Epithelial cell of prostate (primary cell): ENCODE measurements at places on chromosomes 6 and 20.

DNA sequence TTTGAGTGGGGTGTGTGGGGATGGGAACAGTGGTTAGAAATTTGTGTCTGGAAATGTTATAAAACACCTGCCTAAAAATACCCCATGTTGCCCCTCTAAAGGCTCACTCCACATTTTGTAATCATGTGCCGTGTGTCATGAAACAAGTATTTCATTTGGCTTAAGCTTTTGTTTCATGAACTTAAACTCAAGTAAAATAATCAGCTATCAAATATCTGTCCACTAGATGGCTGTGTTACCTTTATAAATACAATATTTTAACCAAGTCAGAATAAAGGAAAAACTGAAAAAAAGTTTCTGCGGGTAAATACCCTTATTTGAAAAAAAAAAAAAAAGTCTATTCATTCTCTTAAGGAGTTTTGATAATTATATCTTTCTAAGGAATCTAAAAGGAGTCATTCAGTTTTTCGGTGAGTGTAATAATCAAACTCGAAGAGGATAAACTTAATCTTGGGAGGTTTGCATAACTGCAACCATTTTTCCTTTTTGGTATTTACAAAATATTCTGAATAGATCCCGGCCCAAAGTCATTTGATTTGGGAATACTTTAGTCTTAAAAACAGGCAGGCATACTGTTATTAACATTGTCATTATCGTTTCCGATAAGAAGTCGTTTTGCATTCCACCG is 29.9 kb upstream of the MTRF1L start:
- no peak for DNase-seq

DNA sequence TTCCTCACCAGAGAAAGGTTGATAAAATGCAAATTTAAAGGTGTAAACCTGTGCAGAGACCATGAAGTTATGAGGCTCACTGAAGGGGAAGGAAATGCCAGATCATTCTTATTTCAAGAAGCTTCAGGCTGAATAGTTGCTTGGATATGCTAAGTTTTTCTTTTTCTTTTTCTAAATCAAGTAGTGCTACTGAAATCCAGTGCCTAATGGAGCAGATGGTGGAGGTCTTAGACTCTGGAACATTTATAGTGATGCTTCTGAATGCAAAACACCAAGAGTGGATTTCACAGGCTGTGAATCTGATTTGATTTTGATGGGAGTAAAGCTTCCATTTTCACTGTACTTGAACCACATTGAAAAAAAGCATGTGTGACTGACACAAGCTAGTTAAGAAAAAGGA is 151.2 kb upstream of the BEND3 start:
- DNase-seq: no peak

DNA sequence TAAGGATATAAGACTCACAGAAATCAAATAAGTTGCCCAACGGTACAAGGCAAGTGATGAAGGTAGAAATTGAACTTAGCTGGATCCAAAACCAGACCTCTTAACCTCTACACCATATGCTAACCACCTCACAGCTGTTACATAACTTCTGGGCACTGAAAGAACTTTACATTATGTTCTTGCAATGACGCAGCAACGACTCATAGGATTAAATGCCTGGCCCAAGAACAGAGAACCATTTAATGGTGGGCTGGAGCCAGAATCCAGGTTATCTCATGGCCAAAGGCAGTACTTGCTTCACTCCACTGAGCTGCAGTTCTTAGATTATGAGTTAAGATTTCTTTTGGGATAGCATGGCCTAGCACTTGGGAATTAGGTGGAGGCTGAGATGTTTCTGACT is 4.4 kb downstream of the TRMT6 start:
- DNase-seq: peak; percentile 34

DNA sequence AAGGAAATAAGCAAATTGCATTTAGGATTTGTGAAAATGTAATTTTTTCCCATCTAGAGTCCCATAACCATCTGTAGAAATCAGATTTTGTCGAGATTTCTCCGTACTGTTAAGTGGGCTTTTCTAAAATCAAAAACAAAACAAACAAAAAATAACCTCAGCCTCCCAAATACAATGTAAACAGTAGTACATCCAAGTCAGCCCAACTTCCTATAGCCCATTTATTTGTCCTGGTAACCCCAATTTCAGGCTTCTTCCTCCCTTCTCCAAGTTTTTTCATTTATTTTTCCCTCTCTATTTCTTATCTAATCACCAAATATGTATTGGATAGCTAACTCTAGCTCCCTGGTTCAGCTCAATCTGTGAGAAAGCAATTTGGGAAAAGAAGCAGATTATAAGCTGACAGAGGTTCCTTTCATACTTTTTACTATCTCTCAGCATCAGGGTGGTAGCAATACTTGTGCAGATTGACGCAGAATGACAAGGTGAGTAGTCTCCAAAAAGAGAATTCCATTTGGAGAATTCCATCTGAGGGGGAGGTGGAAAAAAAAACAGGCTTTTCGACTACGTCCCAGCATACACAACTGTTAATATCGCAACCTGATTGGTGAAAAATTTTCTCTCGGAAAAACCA is 132.6 kb upstream of the BTN3A2 start:
- DNase-seq: no peak

- DNase-seq: no peak
Measured at GRCh38 chr6:134026597-134026996, 25.8 kb downstream of the SLC2A12 start.

GRCh38 chr20:1951436-1952115 is 42.3 kb downstream of the PDYN start:
- DNase-seq: no peak

GRCh38 chr6:110440026-110440425 is 24.7 kb upstream of the DDO start:
- no peak for DNase-seq

- DNase-seq: no peak
Measured at GRCh38 chr6:84019141-84019841, 14.3 kb upstream of the MRAP2 start.

GRCh38 chr6:6697620-6698019 is 109.1 kb downstream of the LY86 start:
- DNase-seq: no peak

- no peak for DNase-seq
Measured at GRCh38 chr20:63737945-63738686, 1.5 kb upstream of the SLC2A4RG start.

DNA sequence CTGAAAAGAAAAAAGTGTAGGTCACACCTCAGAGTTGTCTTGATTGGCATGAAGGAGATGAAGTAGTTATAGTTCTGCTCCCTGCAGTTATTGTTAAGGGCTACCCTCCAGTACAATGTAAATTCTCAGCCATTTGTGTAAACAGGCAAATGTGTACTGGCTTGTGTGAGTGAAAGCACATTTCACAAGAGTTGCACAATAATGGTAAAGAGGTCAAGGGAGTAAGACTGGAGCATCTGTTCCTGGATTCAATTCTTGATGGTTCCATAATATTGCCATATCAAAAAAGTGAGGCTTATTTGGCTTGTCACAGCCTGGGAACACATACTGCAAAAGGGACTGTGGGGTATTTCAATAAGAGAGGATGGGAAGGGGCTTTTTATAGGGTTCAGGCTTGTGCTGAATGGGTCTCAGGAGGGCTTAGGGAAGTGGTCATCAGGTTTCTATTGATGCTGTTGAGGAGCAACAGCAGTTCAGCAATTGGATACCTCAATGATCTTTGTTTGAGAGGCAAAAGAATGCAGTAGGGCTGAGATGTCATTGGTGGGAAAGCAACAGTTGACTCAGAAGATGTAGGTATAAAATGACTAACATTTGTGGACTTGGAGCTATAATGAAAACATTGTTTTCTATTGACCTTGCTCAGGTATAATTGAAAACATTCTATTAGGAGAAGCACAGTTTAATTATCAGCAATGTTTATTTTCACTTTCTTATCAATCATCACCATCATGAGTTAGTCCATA is 402.6 kb downstream of the BCKDHB start:
- peak; percentile 40 for DNase-seq

- no peak for DNase-seq
Measured at GRCh38 chr20:48489656-48490055, 338.1 kb downstream of the PREX1 start.

GRCh38 chr20:9889270-9889981 is 50.5 kb upstream of the PAK5 start:
- DNase-seq: no peak

DNA sequence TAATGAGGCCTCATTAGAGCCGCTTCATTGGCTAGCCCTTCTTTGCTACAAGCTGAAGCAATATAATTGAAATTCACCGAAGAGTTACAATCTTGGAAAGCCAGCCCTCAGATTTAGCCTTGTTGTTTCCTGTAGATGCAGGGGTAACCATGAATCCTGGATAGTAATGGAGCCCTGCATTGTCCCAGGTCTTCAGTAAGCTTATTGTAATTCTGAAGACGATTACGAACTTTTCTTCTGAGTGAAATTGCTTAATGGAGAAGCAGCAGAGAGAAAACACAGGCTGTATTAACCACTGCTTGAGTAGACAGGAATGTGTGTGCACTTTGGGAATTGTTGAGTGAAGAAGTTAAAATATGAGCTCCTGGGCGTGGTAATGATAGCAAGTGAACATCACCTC is 26.3 kb upstream of the NAA20 start:
- no peak for DNase-seq

- no peak for DNase-seq
Measured at GRCh38 chr6:168601111-168601510, 160.1 kb downstream of the SMOC2 start.

- no peak for DNase-seq
Measured at GRCh38 chr6:74642101-74642500, 563.8 kb downstream of the COL12A1 start.

GRCh38 chr6:168791917-168792316 is 350.9 kb downstream of the SMOC2 start:
- no peak for DNase-seq

- DNase-seq: no peak
Measured at GRCh38 chr6:112150363-112150762, 63.0 kb downstream of the FAM229B start.

DNA sequence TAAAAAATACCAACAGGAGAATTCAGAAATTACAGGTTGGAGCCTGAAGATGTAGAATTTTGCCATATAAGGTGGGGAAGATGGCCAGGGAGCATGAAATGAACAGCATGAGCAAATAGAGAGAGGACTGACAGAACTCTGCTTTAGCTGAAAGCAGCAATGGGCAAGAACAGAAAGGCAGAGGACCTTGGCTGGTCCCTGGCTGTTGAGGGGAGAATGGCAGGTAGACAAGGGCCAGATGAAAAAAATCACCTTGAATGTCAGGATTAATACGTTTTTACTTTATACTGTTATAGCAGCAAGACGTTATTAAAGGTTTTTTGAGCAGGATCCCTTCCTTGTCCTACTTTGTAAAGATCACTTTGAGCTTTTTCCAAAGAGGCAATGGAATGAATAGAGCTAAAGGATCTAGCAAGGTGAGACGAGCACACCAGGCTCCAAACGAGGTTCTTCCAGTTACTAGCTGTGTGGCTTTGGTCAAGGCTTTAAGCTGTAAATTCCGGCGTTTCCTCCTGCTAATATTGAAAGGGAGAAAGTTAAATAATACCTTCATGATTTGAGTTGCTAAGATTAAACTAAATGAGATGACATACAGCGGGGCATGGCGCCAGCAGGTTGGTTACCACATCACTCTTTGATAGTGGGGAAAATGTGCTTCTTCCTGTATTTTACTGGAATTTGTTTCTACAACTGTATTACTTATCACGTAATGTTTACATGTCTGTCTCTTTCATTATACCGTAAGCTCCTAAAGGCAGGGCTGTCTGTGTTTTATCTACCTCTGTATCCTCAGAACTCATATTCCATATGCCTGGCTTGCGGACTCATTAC is 776 bp downstream of the PPIL1 start:
- no peak for DNase-seq

- no peak for DNase-seq
Measured at GRCh38 chr20:11682285-11682684, 235.4 kb upstream of the BTBD3 start.

GRCh38 chr6:87139236-87139635 is 16.1 kb upstream of the ZNF292 start:
- DNase-seq: no peak

DNA sequence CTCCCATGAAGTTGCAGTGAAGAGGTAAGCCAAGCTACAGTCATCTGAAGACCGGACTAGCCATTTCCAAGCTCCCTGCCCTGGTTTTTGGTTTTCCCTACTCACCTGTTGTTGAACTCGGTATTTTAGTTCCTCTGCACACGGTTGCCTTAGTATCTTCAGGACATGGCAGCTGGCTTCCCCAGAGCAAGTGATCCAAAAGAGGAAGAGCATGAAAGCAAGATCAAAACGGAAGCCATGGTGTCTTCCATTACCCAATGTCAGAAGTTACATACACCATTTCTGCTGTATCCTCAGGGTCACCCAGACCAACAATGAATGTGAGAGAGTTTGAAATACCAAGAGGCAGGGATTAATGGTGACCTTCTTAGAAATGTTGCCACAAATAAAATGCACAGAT is 276.6 kb upstream of the CNR1 start:
- no peak for DNase-seq

DNA sequence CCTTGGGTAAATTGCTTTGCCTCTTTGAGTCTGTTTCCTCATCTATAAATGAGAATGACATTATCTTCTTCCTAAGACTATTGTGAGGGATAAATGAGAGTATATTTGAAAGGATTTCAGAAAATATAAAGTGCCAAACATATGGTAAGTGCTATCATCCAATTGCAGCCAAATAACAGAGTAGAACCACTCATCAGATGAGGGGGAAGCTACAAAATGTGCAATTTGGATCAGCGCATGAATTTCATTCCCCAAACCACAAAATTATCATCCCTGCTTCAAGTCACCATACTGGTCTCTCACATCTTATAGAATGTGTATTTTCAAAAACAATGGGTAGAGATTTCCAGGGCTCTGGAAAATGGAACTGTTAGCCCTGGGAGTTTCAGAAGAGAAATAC is 158.5 kb downstream of the ARHGAP18 start:
- DNase-seq: no peak

DNA sequence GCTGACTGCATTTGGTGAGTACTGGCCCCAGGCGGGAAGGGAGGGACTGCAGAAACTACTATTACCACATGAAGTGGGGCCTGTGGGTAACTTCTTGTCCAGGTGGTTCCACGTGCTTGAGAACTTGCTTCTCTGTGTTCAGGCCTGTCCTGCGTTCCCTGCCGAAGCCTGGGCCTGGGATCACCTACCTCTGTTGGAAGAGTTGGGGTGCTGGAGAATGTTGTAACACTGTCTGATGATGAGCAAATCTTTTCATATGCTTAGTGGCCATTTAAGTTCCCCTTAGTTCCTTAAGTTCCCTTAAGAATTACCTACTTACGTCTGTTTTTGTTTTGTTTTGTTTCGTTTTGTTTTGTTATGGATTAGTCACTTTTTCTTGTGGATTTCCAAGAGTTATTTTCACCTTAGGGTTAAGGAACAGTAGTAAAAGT is 154.4 kb downstream of the DTNBP1 start:
- DNase-seq: no peak

DNA sequence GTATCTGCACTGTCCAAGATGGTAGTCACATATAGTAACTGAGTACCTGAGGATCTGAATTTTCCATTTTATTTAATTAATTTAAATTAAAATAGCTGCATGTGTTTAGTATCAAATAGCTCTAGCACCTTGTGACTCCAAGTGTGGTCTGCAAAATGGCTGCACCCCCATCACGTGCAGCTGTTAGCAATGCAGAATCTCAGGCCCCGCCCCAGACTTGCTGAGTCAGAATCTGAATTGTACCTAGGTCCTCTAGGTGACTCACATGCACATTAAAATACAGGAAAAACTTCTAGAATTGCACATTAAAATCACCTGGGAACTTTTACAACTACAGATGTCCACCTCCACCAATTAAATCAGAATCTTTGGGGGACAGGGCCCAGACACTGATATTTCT is 19.2 kb upstream of the FAM83C start:
- no peak for DNase-seq
